A549 treated with Hydrocortisone at 1 μM for 4 hours (cell line): ENCODE measurements at places on chromosomes 4 and X. TPM values are rescaled to one million over a fixed set of nuclear protein-coding genes. Genes with fewer than 3 reads are reported as not detected.

DTHD1 gene
- total RNA-seq: not detected in 5 replicates

AIFM1 gene
- 67.4 to 77.6 TPM (median 72.9 TPM) in 5 replicates for total RNA-seq

ADAM29 gene
- total RNA-seq: not detected in 5 replicates

MAGEA9B gene
- not detected in 5 replicates for total RNA-seq

FHDC1 gene
- 0.68 to 0.87 TPM (median 0.78 TPM) in 5 replicates for total RNA-seq

ODAPH gene
- total RNA-seq: not detected in 5 replicates

PSAPL1 gene
- 0.26 to 0.40 TPM (median 0.28 TPM) in 5 replicates for total RNA-seq

AADAT gene
- 7.4 to 8.7 TPM (median 8.4 TPM) in 5 replicates for total RNA-seq

RCHY1 gene
- total RNA-seq: 13.3 to 20.4 TPM (median 16.9 TPM) in 5 replicates

GLRB gene
- total RNA-seq: 0.71 to 0.96 TPM (median 0.90 TPM) in 5 replicates

ZDHHC15 gene
- not detected in 5 replicates for total RNA-seq

IQSEC2 gene
- total RNA-seq: 31.4 to 44.5 TPM (median 40.5 TPM) in 5 replicates

ARHGEF6 gene
- 0.11 to 0.25 TPM (median 0.18 TPM) in 5 replicates for total RNA-seq

GRIA3 gene
- total RNA-seq: not detected in 5 replicates

CYBB gene
- total RNA-seq: 0.02 to 0.08 TPM (median 0.05 TPM) in 5 replicates

MAGEB17 gene
- total RNA-seq: not detected in 5 replicates

UGT2B10 gene
- 0.06 TPM in 1 of 5 replicates, not detected in the others for total RNA-seq

MAGEC1 gene
- total RNA-seq: 0.02 to 0.05 TPM (median 0.02 TPM) in 3 of 5 replicates, not detected in the others

ITIH6 gene
- not detected in 5 replicates for total RNA-seq

ERVMER34-1 gene
- 0.32 to 0.78 TPM (median 0.56 TPM) in 5 replicates for total RNA-seq

ASB5 gene
- 0.03 to 0.06 TPM in 2 of 5 replicates, not detected in the others for total RNA-seq

SH3D19 gene
- 21.7 to 25.8 TPM (median 23.5 TPM) in 5 replicates for total RNA-seq

TRAPPC11 gene
- total RNA-seq: 7.9 to 14.2 TPM (median 9.8 TPM) in 5 replicates

MAGEA4 gene
- total RNA-seq: not detected in 5 replicates

VCX3A gene
- total RNA-seq: not detected in 5 replicates

NOX1 gene
- total RNA-seq: 0.05 to 0.15 TPM (median 0.10 TPM) in 4 of 5 replicates, not detected in the other

NHS gene
- 1.6 to 2.6 TPM (median 2.3 TPM) in 5 replicates for total RNA-seq

PTPN13 gene
- total RNA-seq: 3.3 to 5.2 TPM (median 3.8 TPM) in 5 replicates

NEIL3 gene
- 7.2 to 9.4 TPM (median 8.7 TPM) in 5 replicates for total RNA-seq

XAGE3 gene
- total RNA-seq: not detected in 5 replicates

SLITRK2 gene
- not detected in 5 replicates for total RNA-seq

CXXC4 gene
- total RNA-seq: 0.01 to 0.03 TPM (median 0.02 TPM) in 4 of 5 replicates, not detected in the other

MMRN1 gene
- not detected in 5 replicates for total RNA-seq

UGT8 gene
- total RNA-seq: 0.06 to 0.24 TPM (median 0.12 TPM) in 5 replicates

FGFRL1 gene
- total RNA-seq: 14.6 to 20.3 TPM (median 19.4 TPM) in 5 replicates
